ENCODE measurements at places on chromosomes 12 and 14.

GRCh38 chr12:102526656-102527055 lies 46.3 kb upstream of the IGF1 start:
- DNase-seq: no peak

DNA sequence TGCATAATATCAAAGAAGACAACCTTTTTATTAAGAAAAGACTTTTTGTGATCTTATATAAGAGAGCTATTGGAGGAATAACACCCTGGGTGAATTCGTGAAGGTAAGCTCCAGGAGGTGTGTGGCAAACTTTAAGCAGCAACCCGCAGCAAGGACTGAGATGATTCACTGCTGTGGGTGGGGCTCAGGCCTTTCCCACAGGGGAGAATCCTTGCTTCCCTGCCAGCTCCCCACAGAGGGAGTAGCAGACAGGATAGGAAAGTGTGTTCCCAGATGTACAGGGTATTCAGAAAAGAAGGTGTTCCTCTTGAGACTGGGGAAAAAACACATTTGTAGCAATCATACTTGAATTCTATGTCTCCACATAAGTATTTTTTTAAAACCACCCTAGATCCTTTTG lies 9.2 kb downstream of the NDUFA12 start:
- no peak for DNase-seq

GRCh38 chr12:107378609-107379008 lies 285.3 kb upstream of the CRY1 start:
- no peak for DNase-seq

- DNase-seq: no peak
Observed at GRCh38 chr12:31368666-31369361, 42.9 kb upstream of the SINHCAF start.

DNA sequence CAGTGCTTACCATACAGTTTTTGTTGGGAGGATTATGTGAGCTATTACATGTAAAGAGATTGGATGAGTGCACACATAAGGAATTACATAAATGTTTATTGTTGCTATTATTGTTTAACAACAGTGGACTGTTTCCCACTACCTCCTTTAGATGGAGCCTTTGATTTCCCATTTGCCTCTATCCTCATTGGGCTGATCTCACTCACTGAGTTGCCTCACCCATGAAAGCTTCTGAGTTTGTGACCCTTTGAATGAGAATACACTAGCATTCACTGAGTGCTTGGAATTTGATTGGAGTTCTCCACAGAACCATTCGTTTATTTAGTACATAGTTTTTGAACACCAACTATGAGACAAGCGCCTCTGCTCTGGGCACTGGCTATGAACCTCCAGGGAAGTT lies 121.0 kb downstream of the HELB start:
- no peak for DNase-seq

DNA sequence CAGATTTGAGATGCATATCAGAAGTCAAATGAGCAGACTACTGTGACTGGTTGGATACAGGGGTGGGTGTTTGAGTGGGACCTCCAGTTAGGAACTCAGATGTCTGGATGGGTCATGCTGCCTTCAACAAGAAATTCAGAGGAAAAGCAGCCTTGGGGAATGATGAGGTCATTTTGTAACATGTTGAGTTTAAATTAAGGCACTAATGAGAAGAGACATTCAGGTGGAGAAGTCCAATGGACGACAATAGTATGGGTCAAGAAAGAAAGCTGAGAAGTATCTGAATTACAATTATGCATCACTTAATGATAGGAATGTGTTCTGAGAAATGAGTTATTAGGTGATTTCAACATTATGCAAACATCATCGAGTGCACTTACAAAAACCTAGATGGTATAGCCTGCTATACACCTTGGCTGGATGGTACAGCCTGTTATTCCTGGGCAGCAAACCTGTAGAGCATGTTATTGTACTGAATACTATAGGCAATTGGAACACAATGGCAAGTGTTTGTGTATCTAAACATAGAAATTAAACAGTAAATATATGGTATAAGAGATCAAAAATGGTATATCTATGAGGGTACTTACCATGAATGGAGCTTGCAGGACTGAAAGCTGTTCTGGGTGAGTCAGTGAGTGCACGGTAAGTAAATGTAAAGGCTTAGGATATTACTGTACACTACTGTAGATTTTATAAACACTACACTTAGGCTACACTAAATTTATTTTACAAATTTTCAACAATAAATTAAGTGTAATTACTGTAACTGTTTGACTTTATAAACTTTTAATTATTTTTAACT lies 414.7 kb downstream of the RAD51B start:
- no peak for DNase-seq

DNA sequence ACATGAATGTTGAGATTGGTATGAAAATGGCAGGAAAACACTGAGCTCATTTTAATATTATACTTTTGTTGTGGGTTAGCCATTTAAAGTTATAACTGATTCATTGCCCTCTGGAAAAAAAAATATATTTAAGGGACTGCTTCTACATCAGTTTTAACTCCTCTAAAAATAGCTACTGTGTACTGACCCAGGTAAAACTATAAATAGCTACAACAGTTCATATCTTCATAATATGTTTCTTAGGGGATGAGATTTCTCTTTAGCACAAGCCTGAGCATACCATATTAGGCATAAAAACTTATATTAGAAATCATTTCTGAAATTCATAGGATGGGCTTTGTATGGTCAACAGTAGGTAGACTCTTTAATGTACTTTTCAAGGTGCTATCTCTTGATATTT lies 81.0 kb downstream of the KTN1 start:
- no peak for DNase-seq

- no peak for DNase-seq
Observed at GRCh38 chr14:60313093-60313492, 64.1 kb downstream of the PPM1A start.

GRCh38 chr12:47757364-47757839 lies 1.3 kb downstream of the RAPGEF3 start:
- no peak for DNase-seq

DNA sequence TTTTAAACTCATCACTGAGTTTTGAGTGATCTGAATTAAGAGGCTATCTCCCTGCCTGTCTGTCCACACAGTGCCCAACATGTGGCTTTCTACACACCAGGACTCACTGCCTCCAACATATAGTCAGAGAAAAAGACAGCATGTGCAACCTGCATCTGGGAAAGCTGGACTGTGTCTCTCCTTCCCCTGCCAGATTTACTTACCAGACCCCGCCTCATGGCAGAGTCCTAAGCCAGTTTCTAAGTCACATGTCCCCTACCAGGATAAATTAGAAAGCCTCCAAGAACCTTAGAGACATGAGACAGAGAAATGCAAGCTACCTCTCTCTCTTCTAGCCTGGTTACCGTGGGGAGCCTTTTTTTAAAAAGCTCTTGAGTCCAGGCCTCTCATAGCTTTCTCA lies 2.7 kb upstream of the HDAC7 start:
- DNase-seq: no peak

DNA sequence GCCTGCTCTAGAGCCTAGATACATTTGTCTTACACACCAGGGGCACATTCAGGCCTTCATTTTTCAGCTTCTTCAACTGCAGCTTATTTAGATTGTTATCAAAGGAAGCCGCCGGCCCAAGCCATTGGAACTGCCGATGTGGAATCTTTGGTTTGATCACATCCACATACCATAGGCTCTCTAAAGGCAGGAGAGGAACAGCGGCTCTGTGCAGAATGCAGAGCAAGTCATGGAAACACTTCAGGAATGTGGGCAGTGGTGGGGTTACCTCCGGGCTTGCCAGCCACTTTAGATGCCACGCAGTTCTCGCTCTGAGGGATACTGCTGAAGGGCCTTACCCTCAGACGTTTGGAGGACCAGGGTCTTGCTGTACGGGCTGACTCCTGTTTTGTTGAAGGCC lies 53.4 kb upstream of the PYGL start:
- DNase-seq: no peak

GRCh38 chr12:75976113-75976512 lies 55.5 kb downstream of the PHLDA1 start:
- no peak for DNase-seq

DNA sequence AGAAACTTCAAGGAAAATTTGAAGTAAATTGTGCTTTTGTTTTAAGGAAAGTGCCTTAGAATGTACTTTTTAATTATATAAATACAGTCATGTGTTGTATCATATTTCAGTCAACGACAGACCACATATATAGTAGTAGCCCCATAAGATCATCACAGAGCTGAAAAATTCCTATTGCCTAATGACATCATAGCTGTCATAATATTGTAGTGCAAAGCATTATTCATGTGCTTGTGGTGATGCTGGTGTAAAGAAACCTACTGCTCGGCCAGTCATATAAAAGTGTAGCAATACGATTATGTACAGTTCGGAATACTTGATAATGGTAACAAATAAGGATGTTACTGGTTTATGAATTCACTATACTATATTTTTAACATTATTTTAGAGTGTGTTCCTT lies 198.9 kb upstream of the SLC16A7 start:
- DNase-seq: no peak

DNA sequence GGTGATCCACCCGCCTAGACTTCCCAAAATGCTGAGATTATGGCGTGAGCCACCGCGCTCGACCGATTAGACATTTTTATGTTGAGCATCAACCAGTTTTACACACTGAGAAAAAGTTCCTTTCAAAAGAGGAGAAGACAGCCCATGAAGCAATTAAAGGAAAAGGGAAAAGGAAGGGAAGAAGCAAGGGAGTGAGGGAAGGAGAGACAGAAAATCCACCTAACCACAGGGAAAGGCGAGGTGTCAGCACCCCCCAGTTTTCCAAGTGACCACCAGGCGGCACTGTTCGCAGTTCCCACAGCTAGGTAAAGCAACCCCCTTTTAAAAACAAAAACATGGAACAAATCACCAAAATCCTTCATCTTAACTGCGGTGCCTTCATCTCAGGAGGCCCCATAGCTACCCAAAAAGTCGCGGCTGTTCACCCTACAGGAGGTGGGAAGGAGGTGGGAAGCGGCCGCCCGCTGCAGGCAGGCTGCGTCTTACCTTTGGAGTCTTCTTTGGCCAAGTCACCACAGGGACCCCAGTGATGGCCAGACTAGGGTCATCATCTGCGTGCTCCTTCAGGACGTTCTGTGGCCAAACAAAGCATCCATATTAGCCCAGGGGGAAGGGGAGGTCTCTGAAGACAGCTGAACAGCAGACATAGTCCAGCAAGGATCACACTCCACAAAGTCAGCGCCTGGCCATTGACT lies 86.6 kb downstream of the KDM2B start:
- peak; percentile 62 for DNase-seq

DNA sequence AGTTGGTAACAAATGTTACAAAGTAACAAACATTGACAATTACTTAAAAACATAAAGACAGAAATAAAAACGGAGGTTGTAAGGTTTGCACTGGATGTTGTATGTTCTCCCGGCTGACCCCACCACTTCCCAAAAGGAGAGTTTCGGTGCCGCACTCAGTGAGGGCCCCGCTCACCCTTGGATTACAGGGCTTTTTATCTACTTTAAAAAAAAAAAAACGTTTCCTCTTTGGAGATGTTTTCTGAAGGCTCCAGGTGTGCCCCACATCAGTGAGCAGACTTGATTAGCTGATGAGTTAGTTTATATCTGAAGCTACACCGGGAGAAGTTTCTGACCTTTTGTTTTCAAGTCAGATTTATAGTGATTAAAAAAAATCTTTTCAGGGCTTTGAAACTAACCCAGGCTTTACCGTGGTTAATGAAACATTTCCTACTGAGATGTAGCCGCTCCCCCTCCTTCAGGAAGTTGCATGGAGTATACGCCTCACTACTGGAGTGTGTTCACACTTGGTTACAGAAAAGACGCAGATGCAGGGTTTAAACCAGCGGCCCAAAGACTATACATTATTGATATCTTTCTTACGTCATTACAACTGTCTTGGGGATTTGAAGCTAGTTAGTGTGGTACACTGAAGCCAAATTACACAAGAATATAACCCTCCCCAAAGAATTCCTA lies 38.0 kb upstream of the BCL7A start:
- no peak for DNase-seq

DNA sequence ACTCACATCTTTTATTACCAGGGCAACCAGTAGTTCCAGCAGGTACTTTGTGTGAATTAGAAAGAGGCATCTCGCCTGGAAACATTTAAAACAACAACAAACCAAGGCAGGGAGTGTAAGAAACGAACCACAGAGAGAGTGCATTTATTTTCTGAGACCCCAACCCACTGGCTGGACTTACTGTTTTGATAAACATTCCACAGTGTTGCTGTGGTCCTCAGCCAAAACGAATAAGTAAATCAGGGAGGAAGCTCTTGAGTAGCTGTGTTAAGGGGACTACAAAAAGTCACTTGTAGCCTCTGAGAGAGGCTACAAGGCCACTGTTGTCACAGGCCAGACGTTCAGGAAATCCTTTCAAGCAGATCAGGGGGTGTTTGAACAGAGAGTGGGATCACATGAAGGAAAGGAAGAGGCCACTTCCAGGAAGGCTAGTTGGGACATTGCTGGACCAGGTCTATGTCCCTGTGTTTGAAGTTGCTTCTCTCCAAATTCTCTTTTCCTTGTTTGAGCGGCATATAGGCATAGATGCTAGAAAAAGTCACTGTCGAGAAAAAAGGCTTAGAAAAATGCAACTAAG lies 33.8 kb downstream of the DMAC2L start:
- no peak for DNase-seq

DNA sequence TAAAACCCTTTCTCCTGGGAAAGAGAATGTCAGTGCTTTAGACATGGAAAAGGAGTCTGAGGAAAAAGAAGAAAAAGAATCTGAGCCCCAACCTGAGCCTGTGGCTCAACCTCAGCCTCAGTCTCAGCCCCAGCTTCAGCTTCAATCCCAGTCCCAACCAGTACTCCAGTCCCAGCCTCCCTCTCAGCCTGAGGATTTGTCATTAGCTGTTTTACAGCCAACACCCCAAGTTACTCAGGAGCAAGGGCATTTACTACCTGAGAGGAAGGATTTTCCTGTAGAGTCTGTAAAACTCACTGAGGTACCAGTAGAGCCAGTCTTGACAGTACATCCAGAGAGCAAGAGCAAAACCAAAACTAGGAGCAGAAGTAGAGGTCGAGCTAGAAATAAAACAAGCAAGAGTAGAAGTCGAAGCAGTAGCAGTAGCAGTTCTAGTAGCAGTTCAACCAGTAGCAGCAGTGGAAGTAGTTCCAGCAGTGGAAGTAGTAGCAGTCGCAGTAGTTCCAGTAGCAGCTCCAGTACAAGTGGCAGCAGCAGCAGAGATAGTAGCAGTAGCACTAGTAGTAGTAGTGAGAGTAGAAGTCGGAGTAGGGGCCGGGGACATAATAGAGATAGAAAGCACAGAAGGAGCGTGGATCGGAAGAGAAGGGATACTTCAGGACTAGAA lies 6.1 kb downstream of the PNN start:
- DNase-seq: no peak

GRCh38 chr12:99370421-99371138 lies 277.0 kb upstream of the GARIN6 start:
- DNase-seq: no peak
